ENCODE measurements at places on chromosomes 5 and 9.

- no peak for DNase-seq
Measured at GRCh38 chr5:68657055-68657961, 436.5 kb upstream of the SLC30A5 start.

GRCh38 chr5:59116231-59116865 is 533.5 kb downstream of the RAB3C start:
- no peak for DNase-seq

GRCh38 chr5:1294835-1295649 is at the start of gene TERT:
Gene TERT, minus strand, starts transcription at chr5:1295068. Its CDS starts 79 bp downstream, at chr5:1294989.
- DNase-seq: peak; percentile 12

DNA sequence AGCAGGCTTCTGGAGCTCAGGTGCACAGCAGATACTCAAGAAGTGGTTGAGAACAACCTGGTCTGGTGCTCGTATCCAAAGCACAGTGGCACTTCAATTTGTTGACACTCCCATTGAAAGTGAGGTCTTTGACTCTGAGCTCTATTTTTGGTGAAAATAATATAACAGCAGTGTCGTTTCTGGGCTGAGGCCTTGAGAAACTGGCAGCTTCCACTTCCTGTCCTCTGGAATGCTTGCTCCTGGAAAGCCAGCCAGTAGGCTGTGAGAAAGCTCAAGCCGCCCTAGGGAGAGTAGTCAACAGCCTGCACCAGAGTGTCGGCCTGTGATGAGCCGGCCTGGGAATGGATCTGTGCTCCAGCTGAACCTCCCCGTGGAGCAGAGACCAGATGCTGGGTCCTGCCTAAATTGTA is 6.8 kb upstream of the SUSD3 start:
- DNase-seq: no peak
